ENCODE measurements at places on chromosomes 12 and 14.

GRCh38 chr12:12423367-12423766, 66.5 kb downstream of the BORCS5 start:
- no peak for DNase-seq

- DNase-seq, result no peak
These were observed 7.7 kb downstream of the OR6C68 start for GRCh38 chr12:55499810-55500252.

DNA sequence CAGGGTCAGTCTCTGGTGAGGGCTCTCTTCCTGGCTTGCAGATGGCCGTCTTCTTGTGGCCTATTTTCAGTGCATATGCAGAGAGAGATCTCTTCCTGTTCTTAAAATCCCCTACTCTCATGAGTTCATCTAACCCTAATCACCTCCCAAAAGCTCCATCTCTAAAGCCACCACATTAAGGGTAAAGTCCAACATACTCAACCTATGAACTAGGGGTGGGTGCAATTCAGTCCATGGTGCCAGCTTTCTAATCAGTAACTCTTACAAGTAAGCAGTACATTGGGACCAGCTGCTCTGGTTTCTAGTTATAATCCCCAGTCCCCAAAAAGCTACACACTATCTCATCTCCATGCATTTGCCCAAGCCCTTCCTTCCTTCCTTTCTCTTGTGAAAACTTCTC, 365.1 kb downstream of the MED13L start:
- no peak for DNase-seq

DNA sequence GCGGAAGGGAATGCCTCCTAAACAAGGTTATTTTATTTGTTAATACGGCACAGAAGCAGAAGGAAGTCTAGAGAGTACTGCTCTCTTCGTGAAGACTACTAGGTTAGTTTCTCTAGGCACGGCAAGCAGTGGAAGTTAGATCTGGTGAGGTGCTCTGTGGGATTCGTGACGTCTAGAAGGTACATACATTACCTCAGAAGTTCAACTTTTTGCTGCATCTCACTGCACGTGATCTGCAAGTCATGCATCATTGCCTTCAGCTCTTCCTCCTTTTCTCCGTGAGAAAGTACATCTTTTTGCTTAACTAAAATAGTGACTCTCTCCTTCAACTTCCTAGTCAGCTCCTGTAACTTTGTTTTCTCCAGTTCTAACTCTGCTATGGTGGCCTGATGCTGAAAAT, 74.7 kb downstream of the NIN start:
- no peak for DNase-seq

- DNase-seq, result no peak
These were observed 167.1 kb upstream of the OR4E1 start for GRCh38 chr14:21840765-21841164.

GRCh38 chr12:101174541-101174940, 35.5 kb downstream of the SLC5A8 start:
- DNase-seq, result no peak

DNA sequence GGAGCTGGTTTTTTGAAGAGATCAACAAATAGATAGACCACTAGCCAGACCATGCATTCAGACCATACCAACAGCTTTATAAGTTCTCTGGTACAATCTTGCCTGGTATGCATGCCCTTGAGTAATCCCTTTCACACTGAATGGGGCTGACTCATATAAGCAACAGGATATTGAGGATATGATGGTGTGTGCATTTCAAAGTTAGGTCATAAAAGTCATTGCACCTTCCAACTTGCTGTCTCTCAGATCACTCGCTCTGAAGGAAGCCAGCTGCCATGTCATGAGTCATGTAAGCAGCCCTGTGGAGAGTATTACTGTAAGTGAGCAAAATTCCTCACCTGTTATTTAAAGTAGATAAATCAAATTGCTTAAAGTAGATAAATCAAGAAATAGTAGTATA, 45.0 kb upstream of the OR6J1 start:
- DNase-seq, result no peak

DNA sequence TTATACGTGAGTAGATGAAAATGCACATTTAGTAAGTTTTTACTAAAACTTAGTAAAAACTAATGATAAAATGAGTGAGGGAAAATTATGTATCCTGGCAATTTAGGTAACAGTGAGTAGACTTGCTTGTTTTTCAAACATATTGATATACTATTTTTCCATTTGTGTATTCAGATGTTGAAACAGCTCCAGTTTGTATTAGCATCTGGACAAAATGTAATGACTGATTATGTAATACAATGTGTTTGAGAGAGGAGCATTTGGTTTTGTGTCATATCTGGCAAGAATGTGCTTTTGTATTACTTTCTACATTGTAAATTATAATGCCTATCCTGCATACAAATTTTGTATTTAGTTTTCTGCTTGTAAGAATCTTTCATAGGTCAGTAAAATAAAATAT, 5.6 kb downstream of the CNOT2 start:
- no peak for DNase-seq

- no peak for DNase-seq
These were observed 44.5 kb downstream of the DYNC1H1 start for GRCh38 chr14:102008891-102009290.

GRCh38 chr12:51124504-51124903, 41.1 kb upstream of the CSRNP2 start:
- DNase-seq, result no peak

GRCh38 chr12:91657032-91657431, 474.4 kb upstream of the DCN start:
- DNase-seq, result no peak

- DNase-seq, result no peak
These were observed 266.0 kb downstream of the FBXL14 start for GRCh38 chr12:1328391-1328790.

Data from activated CD4-positive, alpha-beta T cell treated with anti-CD3 and anti-CD28 coated beads, Interleukin-2, amount 50 U/mL, for 1 hour (primary cell).